ENCODE measurements at places on chromosomes 6 and 20.
A peak's percentile ranks its signal among the peaks of the same experiment; 100 is the strongest.

GRCh38 chr6:90434094-90434493 lies 137.5 kb upstream of the BACH2 start:
- DNase-seq = no peak

DNA sequence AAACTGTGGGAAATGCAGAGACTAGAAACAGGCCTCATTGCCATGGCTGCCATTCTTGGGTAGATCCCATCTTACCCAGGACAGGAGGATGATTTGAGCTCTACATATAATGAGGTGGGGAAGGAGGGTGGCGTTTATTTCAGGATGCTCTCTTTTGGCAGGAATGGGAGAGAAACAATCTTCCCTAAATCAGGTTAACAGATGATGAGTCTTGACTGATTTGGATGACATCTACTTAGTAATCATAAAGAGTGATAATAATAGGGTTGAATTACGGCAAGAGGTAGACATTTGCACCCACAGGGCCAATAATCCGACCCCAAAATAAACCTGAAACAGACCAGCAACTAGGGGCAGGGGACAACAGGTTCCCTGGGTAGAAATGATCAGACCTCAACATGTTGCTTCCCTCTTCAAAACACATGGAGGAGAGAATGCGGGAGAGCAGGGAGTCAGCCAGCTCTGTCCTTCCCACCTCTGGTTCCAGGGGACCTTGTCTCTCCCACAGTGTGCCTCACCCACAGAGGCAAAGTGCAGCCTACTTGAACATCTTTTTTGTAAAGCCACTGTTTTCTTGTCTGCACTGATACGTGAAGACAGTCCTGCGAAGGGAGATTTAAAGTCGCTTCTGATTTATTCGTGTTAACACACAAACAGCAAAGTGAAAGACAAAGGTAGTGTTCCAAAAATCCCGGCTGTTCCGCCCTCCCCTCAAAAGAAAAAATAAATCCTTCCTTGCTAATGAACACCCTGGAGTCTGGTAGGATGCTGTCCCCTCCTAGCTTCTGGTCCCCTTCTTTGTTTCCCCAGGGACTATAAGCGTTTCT lies 3.9 kb downstream of the FOXQ1 start:
- DNase-seq = no peak

GRCh38 chr20:53865901-53866793 lies 204.2 kb downstream of the BCAS1 start:
- no peak for DNase-seq

DNA sequence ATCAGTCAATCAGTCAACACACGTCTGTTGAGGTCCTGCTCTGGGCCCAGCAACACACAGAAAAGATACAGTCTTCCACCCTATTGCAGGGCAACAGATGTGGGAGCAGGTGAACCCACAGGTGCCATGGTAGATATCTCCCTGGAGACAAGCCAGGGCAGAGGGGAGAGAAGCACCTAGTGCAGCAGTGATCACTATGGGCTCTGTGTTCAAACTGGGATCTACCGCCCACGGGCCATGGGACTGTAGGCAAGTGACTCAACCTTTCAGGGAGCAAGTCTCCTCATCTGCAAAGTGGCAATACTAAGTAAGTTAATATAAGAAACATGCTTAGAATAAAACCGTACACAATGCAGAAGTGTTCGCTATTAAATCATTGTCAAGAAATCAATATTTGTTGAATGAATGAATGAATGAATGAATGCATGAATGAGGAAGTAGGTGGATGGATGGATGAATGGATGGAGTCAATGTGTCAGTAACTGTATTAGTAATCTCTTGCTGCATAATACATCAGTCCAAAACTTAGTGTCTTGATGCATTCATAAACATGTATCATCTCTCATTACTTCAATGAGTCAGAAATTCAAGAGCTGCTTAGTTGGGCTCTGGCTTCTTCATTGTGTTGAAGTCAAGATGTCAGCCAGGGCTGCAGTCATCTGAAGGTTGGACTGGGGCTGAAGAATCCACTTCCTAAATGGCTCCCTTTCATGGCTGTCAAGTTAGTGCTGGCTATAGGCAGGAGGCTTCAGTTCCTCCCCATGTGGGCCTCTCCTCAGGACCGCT lies 31.9 kb upstream of the NFATC2 start:
- DNase-seq = no peak

DNA sequence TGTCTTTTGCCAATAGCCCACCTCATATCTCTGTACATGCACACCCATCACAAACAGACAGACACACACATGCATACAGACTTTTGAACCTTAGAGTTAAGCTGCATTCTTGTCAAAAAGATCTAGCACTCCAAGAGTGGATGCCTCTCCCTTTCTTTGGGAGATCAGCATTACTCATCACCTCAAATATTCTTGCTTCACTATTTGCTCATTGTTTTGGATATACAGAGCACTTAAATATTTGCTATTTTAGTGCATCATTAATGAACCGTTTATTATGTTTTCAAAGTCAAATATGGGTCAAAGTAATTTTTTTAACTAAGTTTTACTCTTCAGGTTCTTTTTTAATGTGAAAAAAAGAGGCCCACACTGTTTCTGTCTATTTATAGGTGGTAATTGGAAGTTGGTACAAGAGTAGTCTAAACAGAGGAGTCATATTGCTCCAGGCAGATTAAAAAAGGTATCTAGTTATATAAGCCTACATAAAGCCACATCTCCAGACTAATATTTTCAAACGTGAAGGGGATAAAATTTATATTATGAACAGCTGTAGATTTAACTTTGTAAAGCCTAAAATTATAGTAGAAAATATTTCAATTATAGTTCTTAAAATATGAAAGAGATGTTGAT lies 102.6 kb downstream of the FLRT3 start:
- DNase-seq = no peak

- no peak for DNase-seq
These were observed 776.0 kb downstream of the TFAP2A start for GRCh38 chr6:9638861-9639260.

GRCh38 chr6:29611426-29611825 lies 21.6 kb downstream of the GABBR1 start:
- DNase-seq = no peak

DNA sequence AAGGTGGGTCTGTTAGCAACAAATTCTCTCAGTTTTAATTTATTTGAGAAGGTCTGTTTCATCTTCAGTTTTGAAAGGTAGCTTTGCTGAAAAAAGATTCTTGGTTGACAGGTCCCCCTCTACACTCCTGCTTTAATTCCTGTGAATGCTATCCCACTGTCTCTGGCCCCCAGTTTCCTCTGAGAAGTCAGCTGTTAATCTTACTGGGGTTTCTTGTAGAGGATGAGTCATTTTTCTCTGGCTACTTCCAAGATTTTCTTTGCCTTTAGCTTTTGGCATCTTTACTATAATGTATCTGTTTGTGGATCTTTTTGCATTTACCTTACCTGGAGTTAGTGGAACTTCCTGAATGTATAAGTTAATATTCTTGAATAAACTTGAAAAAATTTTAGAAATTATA lies 122.7 kb downstream of the MMS22L start:
- no peak for DNase-seq

DNA sequence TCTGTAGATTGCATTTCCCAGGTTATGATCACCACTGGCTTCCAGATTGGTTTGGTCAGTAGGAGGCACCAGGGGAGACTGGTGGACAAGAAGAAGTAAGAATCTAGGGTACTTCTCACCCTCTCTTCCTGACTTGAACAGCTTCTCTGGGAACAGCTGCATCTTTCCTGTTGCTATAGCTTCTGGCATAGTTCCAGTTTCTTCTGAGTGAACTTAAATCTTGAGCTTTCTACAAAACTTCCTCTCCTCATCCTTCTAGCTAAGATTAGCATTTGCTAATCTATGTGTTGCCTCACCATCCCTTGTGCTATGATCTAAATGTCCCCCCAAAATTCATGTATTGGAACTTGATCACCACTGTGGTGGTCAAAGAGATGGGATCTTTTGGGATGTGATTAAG lies 724.6 kb downstream of the UTRN start:
- DNase-seq = no peak

DNA sequence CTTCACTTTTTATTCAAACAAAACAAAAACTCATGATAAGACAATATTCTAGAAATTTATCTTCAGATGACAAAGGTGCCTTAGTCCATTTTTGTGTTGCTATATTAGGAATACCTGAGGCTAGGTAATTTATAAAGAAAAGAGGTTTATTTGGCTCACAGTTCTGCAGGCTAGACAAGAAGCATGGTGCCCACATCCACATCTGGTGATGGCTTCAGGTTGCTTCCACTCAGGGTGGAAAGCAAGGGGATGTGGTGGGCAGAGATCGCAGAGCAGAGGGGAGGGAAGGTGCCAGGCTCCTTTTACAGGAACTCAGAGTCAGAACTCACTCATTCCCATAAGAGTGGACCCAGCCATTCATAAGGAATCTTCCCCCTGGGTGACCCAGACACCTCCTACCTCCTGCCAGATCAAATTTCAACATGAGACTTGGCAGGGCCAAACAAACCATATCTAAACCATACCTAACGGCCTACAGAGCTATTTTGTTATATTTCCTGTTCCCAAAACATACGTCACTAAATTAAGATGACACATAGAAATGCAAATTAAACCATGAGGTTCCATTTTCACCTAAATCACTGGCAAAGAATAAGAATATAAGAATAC lies 26.4 kb downstream of the ABHD12 start:
- no peak for DNase-seq

- no peak for DNase-seq
These were observed 53.2 kb upstream of the CEP162 start for GRCh38 chr6:84280639-84281038.

- DNase-seq = no peak
These were observed 36.9 kb upstream of the SLCO4A1 start for GRCh38 chr20:62605236-62605943.

DNA sequence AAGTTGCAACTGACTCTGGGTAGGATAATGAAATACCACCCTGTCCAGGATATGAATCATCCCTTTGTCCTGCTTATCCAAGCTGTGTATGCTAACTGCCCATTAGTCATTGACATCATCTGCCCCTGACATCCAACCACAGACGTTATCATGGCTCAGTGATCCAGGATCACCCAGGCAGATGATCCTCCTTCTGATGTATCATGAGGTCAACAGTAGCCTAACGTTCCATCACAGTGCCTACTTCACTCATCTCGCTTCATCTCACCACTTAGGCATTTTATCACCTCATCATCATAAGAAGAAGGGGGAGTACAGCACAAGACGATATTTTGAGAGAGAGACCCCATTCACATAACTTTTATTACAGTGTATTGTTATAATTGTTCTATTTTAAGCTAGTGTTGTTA lies 13.4 kb upstream of the BTN3A2 start:
- no peak for DNase-seq

- no peak for DNase-seq
These were observed 851.2 kb downstream of the DHX35 start for GRCh38 chr20:39813190-39813829.

DNA sequence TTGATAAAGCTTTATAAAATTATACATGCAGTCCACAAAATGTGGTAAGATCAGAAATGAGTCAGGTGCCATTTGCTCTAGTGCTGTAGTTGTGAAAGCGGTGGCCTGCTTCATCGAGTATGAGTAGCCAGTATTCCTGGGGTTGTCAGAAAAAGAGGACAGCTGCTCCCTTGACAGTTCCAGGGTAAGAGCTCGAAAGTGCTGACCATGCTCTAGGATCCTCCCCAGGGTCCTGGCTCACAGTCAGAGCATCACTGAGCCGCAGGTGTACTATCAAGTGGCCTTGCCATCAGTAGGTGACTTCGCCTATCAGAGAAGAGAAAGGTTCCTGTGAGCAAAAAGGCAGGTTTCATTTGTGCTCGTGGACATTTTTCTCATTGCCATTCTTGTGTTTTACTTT lies 3.6 kb downstream of the BTBD3 start:
- DNase-seq = peak; percentile 9

- no peak for DNase-seq
These were observed 12.5 kb downstream of the GNL1 start for GRCh38 chr6:30543821-30544220.

DNA sequence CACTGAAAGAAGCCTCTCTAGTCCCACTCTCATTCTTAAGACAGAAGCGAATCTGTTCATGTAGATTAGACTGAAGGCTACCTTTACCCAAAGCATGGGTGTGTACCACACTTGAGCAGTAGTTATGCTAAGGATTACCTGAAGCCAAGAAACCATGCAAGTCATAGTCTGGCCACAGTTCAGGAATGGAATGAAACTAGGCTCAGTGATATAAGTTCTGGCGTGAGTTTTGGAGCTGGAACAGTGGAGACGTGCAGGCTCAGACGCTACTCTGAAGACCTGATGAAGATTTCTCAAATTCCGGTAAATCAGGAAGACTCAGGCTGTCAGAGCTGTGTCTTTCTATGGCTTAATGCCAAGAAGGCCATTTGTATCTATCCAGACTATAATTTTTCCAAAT lies 219.9 kb downstream of the HDGFL1 start:
- no peak for DNase-seq

GRCh38 chr6:25332655-25333071 lies 53.5 kb downstream of the CARMIL1 start:
- peak; percentile 27 for DNase-seq

DNA sequence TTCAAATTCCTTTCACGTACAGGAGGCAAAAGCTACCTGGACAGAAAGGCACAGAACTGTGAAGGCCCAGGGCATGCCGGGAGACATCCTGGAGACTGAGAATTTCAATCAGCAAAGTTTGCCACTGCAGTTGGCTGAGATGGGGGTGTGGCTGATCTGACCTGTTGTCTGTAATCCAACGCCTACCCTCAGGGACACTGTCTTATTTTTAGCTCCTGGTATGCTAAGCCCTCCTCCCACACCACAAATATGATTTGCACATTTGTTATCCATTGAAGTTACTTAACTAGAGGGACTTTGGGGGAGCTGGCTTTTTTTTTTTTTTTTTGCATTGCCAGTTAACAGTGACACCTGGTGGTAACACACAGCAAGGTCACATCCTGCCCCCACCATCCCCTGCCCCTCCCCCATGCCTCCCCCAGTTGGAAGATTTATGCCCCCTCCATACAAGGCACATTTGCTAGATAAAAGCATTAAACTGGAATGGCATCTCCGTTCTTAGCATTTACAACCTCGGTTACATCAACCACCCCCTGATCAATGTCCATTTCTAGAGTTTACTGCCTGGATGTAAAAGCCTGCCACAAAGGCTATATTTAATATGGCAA lies 40.4 kb downstream of the TTI1 start:
- no peak for DNase-seq

GRCh38 chr6:90365565-90366219 lies 69.0 kb upstream of the BACH2 start:
- DNase-seq = no peak

- DNase-seq = no peak
These were observed 64.8 kb upstream of the NRSN1 start for GRCh38 chr6:24060982-24061754.

DNA sequence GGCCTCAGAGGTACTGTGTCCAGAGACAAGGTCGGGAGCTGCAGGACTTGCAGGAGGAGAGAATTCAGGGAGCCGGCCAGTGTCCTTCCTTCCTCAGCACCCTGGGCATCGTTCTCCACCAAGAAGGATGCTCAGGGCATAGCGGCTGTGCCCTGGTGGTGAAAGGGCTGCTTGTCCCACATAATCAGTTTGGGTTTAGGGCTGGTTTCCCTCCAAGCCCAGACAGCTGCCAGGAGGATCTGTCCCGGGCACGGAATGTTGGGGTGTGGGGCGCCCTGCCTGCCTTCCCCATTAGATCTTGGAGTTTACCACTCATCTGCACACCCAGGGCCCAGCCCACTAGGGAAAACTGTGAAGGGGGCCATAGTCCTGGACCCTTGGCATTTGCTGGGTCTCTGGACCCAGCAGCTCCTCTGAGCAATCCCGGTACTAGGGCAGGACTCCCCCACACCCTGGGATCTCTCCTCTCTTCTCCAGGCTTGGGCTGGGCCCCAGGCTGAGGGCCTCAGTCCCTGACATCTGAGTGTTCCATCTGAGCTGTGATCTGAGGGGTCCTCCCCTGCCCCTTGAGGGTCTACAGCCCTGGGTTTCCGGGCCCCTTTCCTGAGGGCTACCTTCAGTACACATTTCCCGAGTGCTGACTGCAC lies 18.6 kb upstream of the SPDEF start:
- DNase-seq = no peak

All from C1 segment of cervical spinal cord (tissue), 14 donors.